ENCODE measurements at places on chromosomes 2 and 18. TPM values are rescaled to one million over a fixed set of nuclear protein-coding genes. Genes with fewer than 3 reads are reported as not detected.

DNA sequence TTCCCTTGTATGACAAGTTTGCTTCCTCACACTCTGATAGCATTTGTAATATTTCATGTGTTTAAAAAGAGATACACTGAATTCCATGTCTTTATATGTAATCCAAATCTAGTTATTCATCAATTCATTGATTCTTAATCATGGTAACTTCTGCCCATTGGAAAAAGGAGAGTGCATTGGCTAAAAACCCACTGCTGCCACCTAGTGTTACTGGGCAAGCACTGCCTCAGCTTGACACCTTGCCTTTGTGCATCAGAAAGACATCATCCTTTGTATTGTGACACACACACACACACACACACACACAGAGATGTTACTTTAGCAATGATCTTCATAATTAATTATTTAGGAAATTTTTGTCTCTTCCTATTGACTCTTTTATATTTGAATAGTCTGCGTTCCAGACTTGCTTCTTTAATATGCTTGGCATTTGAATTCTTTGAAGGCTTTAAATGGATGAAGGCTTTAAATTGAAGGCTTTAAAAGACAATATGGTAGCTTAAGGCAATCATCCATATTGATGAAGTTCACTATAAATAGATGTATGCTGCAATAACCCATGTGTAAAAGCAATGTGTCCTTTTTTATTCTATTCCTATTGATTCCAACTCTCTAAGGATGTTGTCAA, 414.2 kb upstream of the CHST9 start:
- peak; percentile 17 for DNase-seq

- no peak for DNase-seq
Measured at GRCh38 chr2:164784376-164784775, 57.2 kb downstream of the COBLL1 start.

GRCh38 chr2:141641462-141641861, 489.4 kb downstream of the LRP1B start:
- no peak for DNase-seq

Gene TMEM182
- total RNA-seq = 4.5 TPM

Gene GTF2A1L
- total RNA-seq = not detected

GRCh38 chr2:62475172-62476011, 30.6 kb downstream of the TMEM17 start:
- no peak for DNase-seq

Gene LRRTM1
- total RNA-seq = not detected

Gene ATP6V1B1
- total RNA-seq = not detected

Gene LBX2
- 0.18 TPM for total RNA-seq

DNA sequence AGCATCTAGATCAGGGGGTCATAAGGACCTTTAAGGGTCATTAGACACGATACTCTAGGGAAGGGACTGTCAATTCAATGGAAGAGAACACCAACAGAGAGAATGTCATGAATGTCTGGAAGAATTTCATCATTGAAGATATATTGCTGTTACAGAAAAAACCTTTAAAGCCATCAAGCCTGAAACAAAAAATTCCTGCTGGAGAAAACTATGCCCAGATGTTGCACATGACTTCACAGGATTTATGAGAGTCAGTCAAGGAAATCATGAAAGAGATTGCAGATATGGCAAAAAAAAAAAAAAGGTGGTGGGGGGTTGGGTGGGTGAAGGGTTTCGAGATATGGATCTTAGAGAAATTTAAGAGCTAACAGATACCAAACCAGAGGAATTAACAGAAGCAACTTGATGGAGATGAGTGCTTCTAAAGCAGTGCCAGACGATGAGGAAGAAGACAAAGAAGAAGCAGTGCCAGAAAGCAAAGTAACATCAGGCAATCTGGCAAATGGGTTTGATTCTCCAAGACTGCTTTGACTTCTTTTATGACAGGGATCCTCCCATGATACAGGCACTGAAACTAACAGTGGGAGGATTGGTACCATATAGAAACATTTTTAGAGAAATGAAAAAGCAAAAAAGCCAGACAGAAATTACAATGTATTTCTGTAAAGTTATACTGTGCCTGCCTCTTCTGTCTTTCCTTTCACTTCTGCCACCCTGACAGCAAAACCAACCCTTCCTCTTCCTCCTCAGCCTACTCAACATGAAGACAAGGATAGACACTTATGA, 28.5 kb downstream of the MAP4K3 start:
- DNase-seq = no peak

Gene STARD6
- total RNA-seq = not detected

GRCh38 chr2:143524559-143525401, 395.6 kb downstream of the ARHGAP15 start:
- no peak for DNase-seq

Gene CKAP2L
- total RNA-seq = 24.3 TPM

- no peak for DNase-seq
Measured at GRCh38 chr2:84701880-84702279, 179.0 kb downstream of the TRABD2A start.

DNA sequence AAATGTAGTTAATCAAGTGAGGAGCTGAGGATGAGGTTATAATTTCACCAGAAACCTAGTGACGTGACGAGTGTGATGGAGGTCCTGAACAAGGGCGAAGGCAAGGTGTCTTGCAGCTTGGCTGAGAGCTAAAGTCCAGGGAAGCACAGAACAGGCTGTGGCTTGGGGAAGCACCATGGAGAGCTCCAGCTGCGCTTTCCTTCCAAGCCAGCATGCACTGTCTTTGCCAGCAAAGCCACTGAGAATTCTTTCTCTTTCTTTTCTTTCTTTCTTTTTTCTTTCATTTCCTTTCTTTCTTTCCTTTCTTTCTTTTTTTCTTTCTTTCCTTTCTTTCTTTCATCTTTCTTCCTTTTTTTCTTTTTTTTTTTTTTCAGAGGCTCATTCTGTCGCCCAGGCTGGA, 239.3 kb downstream of the FBXO15 start:
- no peak for DNase-seq

DNA sequence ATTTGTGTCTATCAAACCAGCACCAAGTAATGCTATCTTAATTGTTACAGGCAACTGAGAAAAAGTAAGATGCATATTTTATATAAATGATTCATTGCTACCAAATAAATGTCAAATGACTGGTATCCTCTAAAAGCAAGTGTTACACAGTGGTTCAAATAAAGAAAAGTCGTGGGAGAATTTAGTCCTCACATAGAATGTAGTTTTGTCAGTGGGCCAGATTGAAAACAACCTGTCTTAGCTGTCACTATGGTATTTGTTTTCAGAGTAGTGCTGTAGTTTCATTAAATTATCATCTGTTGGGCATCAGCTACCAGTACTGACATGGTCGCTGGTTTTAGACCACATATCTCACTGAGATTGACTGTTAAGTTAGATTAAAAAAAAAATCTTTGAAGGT, 10.2 kb upstream of the EIF2AK3 start:
- DNase-seq = no peak

Gene TSGA10
- 7.5 TPM for total RNA-seq

DNA sequence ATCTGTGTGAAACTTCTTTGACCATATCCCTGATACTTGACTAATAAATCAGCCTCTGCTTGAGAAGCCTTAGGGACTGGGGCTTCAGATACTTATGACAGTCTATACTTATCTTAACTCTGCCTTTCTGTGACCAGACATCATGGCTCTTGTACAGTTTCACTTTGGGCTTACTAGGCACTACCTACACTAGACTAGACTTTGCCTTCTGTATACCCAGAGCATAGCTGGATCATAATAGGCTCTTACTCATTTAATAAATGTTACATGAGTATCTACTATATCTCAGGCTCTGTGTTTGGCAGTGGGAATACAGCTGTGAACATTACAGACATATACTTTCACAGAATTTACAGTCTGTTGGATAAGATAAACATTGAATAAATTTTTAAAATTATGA, 9.0 kb downstream of the UGP2 start:
- DNase-seq = no peak

Gene GPBAR1
- total RNA-seq = 0.24 TPM

- DNase-seq = no peak
Measured at GRCh38 chr18:12301263-12302005, 6.6 kb upstream of the TUBB6 start.

- no peak for DNase-seq
Measured at GRCh38 chr2:37790019-37790418, 118.6 kb upstream of the CDC42EP3 start.

Gene M1AP
- total RNA-seq = 0.23 TPM

GRCh38 chr2:38592951-38593350, 9.8 kb downstream of the HNRNPLL start:
- no peak for DNase-seq

Gene SP5
- not detected for total RNA-seq

Gene SULT1C4
- total RNA-seq = not detected

DNA sequence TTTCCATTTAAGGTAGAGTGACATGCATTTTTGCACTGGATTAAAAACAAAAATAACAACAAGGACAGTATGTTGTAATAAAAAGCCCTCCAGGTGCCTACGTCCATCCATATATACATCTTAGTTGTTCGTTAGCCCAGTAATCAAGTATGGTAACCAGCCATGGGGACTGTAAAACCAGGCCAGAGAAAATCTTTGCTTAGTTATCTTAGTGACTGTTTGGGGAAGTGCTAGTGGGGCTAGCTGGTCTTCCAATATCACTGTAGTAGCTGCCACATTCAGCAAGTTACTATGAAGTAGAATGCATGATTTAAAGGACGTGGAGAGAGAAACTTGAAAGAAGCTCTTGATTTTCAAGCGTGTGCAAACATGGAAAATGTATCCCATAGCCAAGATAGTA, 95.9 kb upstream of the STON1 start:
- no peak for DNase-seq

Gene G6PC2
- total RNA-seq = not detected

DNA sequence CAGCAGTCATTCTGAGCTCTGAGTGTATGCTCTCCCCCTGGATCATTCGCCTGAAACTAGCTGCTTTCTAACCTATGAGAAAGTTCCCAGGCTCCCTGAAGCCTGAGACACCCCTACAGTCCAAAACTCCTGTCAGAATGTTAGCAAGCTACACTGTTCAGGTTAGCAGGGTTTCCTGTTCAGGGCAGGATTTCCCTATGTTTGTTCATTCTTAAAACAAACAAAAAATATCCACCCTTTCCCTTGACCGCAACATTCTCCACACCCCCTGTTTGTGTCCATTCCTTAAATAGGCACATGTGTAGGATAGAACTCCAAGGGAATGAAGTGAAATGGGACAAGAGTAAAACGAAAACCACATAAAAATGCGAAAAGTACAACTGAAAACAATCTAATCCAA, 83.1 kb downstream of the KLF7 start:
- DNase-seq = no peak

All from activated naive CD8-positive, alpha-beta T cell treated with anti-CD3 and anti-CD28 coated beads for 36 hours (primary cell).